ENCODE measurements at places on chromosomes 2 and 18.

GRCh38 chr2:43175876-43176275 is 50.5 kb downstream of the ZFP36L2 start:
- no peak for DNase-seq

DNA sequence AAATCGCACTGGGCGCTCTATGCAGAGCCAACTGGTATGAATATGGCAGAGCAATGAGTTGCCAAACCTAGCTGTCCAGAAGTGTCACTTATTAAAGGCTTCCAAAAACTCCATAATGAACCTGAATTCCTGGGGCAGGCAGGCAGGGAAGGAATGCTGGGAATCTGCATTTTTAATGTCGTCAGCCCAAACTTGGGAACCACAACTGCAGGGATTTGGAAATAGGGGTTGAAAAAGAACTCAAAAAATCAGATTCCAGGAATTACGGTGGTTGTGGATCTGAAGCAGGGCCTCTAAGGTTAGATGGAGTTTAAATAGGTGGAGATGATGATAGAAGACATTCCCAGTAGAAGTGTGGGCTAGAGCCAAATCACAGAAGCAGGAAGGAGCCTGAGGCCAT is 15.0 kb downstream of the NCKAP5 start:
- DNase-seq, result no peak

DNA sequence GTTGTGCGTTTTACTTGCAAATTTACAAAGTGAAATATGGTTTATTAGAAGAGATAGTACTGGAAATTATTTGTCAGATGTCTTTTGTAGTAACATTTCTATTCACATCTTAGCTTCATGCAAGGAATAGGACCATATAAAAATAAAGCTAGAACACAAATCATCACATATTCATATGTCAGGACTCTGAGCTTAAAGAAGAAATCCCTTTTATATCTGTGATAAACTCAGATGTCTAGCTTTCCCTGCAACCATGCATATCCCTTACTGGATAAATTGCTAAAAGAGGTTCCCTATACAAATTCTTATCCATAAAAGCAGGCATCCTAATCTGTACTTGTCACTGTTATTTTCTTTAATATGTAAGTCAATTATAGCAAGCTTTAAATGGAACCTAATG is 178.5 kb downstream of the NRXN1 start:
- no peak for DNase-seq

DNA sequence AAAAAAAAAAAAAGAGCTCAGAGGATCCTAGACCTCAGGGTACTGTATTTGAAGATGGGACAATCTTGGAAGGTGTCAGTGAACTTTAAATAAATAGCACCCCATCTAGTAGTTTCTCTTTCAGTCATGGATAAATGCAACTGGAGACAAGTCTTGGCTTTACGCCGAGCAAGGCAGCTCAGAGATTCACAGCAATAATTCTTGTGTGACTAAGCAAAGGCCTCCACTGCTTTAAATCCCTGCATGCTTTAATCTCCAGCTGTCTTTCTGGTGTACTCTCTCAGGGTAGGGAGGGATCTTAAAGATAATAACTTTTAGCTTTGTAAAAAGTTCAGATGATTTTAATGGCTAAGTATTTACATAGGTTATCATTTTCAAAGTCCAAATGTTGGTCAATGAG is 36.3 kb downstream of the NRXN1 start:
- DNase-seq, result no peak

- DNase-seq, result no peak
Measured at GRCh38 chr2:100623033-100623715, 60.4 kb downstream of the PDCL3 start.

DNA sequence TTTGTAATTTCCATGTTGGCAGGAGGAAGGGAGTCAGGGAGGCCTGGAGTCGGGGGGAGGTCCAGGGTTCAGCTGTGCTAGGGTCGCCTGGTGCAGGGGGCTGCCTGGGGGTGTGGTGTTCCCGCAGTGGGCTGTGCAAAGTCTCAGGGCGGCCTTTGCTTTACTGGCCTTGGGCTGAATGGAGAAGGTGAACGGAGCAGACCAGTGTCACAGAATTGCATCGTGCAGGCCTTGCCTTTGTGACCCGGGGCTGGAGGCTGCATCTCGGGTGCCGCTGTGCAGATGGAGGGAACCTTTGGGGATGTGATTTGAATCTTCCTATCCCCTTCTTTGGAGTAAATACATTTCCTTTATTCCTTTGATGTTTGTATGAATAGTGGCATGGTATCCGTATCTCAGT is 8.8 kb downstream of the SNTG2 start:
- DNase-seq, result no peak

DNA sequence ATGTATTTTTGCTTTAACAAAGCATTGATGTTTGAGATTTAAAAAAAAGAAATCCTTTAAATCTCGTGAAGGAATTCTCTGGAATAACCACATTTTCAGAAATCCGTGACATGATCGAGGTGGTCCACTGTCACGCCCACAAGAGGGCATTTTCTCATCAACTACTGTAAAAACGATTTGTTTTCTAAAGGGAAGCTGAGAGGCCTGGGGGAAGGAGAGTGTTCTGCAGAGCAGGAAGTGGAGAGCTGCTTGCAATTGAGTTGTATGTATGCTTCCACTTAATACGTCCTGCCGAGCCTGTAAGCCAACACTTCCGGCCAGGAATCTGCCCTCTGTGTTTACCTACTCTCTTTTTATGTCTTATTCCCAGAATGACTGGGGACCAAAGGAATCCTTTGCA is 19.4 kb downstream of the KLHL29 start:
- DNase-seq, result no peak

DNA sequence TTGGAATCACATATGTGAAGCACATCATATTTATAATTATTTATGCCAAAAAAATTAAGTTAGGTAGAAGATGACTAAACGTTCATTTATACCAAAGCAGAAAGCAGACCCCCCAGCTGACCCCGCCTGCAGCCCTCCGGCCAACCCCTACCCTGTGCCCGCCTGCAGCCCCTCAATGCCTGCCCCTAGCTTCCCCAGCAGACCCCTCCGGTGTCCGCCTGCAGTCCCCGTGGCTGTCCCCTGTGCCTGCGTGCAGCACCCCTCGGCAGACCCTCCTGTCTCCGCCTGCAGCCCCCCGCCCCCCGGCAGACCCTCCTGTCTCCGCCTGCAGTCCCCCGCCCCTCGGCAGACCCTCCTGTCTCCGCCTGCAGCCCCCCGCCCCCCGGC is 136.2 kb downstream of the NFATC1 start:
- DNase-seq, result peak; percentile 7

- no peak for DNase-seq
Measured at GRCh38 chr2:199463708-199464605, 6.2 kb upstream of the SATB2 start.

- DNase-seq, result no peak
Measured at GRCh38 chr2:100291152-100291970, 30.9 kb downstream of the LONRF2 start.

- peak; percentile 65 for DNase-seq
Measured at GRCh38 chr18:33578518-33579348, 714 bp downstream of the ASXL3 start.

DNA sequence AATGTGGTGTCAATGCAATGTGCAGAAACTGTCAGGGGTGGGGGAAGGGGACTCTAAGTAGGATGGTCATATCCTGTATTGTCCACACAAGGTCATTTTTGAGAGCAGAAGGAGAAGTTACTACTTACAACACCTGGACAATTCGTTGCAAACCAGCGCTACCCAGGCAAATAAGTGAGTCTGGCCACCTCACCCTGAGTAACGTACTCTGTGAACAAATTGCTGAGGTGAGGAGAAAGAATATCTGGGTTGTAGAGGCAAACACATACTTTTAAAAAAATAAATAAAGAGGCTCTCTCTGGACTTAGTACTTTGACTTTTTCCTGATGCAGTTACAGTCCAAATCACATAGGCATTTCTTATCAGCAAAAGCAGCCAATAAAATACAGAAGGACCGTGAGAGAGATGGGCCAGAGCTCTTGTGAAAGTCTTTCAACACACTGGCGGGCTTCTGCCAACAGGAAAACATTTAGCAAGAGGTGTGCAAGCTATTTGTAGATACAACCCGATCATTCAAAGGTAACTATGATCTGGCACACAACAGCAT is 268.2 kb upstream of the ID2 start:
- DNase-seq, result peak; percentile 61

DNA sequence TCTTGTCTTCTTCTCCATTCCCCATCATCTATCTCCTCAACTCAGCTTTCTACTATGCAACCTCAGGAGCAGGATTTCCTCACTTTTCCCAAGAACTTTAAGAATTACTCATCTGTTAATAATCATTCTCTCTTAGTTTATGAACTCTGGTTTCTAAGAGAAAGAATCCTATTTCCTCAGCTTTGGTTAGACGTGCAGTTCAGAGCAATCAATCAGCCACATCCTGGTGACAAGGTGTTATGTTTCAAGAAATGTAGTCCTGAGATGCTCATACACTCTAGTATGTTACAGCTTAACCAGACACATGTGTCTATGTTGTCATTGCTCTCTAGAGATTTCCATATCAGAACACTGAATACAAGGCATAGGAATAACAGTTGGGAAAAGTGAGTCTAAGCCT is 277.9 kb downstream of the MBD2 start:
- no peak for DNase-seq

DNA sequence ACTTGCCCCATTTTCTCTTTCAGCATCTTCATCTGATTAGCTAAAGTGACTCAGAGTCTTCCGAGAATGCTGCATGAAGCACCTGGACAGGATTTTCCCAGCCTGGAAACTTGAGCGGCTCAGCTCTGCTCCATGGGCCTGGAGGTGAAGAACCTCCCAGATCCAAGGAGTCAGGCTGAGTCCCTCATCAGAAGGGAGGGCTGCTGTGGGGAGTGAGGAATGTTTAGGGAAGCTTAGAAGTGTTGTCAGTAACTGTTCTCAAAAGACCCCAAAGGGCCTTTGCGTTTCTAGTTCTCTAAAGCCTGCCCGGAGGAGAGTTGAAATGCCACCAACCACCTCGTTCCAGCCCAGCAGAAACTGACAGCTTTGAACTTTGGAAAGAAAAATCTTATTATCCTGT is 157.1 kb downstream of the CLIP4 start:
- DNase-seq, result peak; percentile 11

DNA sequence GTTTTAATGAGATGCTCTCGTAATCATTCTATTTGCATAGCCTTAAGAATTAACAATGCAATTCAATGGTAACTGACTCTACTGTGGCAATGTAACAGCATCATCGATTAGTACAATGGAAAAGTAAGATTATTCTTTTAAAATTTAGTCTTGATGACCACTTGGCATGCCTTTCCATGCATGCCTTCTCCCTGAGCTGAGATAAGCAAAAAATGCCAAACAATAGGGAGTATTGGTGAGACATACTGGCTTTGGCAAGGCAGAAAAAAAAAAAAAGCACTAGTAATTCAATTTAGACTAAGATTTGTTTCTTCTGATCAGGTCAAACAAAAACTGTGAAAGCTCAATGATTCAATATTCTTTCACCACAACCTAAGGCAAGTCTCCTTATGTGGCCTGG is 110.8 kb upstream of the TRIB2 start:
- no peak for DNase-seq

- no peak for DNase-seq
Measured at GRCh38 chr2:211692689-211693088, 845.9 kb downstream of the ERBB4 start.

DNA sequence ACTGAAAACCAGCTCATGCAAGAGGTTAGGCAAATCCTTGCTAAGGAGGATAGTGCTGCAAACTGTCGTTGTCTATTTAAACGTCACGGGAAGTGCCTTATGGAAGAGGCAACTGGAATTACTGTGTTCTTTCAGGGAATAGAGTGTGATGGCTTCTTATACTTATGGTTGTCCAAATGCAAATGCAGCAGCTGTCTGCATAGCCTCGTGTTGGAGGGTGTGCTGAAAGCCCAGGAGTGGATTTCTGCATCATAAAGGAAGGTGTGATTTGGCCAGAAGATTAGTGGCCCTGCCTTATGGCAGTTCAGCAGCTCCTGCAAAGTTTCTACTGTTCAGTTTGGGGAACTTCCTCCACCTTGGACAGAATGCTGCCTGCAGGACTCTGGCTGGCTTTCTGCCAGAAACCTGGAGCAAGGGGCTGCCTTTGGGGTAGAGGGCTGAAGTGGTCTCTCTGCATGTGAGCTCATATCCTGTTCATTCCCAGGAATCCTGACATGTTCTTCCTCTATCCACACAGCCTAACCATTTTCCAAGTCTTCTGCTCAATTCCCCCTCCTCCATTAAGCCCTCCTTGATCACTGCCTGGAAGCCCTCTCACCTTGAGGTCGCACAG is 321.2 kb upstream of the CXCR4 start:
- DNase-seq, result no peak

DNA sequence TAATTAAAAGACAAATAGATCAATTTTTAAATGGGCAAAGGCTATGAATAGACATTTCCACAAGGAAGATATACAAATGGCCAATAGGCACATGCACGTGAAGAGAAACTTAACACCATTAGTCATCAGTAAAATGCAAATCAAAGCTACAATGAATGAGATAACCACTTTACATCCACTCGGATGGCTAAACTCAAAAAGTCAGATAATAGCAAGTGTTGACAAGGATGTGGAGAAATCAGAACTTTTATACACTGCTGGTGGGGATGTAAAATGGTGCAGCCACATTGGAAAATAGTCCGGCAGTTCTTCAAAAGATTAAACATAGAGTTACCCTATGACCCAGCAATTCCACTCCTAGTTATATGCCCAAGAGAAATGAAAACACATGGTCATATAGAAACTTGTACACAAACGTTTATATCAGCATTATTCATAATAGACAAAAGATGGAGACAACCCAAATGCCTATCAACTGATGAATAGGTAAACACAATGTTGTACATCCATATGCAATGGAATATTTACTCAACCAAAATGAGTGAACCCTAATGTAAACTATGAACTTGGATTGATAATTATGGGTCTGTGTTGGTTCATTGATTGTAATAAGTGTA is 51.1 kb downstream of the SMAD7 start:
- no peak for DNase-seq

DNA sequence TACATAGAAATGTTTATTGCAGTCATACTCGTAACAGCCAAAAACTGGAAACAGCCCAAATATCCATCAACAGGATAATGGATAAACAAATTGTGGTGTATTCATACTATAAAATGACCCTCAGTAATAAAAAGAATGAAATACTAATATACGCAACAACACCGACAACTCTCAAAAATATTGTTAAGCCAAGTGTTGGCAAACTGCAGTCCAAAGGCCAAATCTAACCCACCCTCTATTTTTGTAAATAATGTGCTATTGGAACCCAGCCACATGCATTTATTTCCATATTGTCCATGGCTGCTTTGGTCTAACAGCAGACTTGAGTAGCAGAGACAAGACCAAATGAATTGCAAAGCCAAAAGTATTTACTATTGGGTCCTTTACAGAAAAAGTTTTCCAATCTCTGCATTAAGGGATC is 151.0 kb downstream of the MREG start:
- no peak for DNase-seq

DNA sequence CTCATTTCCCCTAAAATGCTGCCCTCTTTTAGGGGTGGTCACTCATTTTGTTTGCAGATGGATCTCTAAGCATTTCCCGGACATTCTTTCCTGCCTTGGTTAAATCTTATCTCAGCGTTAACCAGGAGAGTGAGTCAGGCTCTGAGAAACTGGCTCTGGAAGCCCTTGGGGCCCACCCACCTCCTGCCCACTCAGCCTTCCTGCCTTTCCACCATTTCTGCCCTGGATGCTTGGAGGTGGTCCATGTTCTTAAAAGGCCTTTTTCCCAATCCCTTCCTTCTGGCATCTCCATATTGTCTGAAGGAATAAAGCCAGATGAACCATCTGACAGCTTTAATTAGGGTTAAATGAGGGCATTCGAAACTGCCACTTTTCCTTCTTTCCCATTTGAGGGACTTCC is 9.5 kb downstream of the HK2 start:
- no peak for DNase-seq

Data from tibial artery (tissue), 4 donors.